ENCODE measurements at places on chromosomes 4 and X.

DNA sequence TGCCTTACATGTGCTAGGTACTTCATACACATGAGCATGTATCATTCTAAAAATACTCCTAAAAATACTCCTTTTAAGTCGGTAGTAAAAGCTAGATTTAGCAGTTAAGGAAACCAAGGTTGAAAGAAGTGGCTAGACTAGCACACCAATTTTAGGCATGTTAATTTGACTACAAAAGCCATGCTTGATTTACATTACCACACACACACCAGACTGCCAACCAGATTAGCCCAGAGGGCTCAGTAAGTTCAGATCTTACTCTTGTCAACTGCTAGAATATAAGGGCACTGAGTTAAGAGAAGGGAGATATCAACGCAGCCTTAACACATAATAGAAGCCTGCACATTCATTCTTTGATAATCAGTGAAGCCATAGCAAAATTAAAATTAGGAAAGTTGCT lies 117.9 kb downstream of the MID1IP1 start:
- no peak for DNase-seq

DNA sequence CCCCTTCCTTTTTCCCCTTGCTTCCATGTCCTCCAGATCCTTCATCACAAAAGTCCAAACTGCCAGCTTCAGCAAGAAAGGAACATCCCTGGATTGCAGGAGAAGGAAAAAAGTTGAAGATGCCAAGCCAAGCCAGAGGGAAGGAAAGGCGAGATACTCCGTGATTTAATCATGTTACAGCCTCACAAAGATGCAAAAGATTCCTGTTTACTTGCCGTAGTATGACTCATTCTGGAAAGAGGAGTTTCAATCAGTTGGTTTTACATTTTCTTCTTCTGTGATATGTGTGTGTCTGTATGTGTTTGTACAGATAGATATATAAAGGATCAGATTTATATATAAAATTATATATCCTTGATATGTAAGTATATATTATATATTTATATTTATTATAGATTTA lies 69.3 kb downstream of the BTC start:
- no peak for DNase-seq

GRCh38 chr4:98921292-98921691 lies 7.6 kb downstream of the EIF4E start:
- no peak for DNase-seq

DNA sequence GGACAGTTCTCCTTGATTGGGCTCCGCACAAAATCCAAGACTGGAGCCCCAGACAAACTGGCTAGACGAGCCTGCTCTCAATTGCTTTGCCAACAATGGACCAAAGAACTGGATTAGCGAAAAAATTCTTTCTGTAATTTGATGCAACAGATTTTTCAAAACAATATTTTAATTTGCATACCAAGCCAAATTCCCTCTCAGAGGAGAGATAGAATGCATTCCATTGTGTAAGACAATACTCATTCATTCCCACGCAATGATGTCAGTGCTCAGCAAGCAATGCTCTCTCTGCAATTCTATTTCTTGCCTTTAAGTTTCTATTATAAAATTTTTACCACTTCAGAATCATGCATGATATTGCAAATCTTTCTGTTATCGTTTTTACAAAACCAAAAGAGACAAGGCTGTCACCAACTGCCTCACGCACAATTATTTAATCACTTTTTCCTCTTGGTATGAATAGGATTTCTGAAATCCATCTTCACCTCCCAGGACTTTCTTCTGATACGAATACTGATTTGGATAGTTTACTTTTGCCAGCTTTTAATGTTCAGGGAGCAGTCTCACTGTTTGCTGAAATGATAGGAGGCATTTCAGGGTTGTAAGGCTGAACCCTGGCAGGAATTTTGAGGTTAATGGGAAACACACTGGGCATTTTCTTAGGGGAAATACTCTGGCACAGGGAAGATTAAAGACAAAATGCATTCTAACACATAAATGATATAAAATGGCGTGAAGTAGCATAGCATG lies 46.1 kb upstream of the HCCS start:
- no peak for DNase-seq

GRCh38 chr4:137599734-137600133 lies 67.4 kb upstream of the PCDH18 start:
- no peak for DNase-seq

DNA sequence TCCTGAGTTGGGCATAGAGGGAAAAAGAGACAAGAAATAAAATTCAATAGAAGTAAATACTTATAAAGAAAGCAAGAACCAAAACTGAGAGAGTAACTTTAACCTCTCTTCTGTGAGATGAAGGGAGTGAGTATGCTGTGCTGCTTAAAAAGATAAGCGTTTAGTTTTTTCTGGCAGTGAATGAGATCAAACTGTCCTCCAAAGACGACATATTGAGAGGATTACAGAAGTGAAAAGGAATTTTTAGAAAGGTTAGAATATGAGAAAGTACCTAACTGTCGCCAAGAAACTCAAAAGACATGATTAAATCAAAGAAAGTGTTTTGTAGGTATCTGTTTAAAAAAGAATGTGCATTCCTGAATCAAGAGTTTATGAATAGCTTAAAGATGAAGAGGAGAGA lies 16.0 kb downstream of the GAB1 start:
- no peak for DNase-seq

GRCh38 chrX:131942034-131942433 lies 81.1 kb upstream of the STK26 start:
- no peak for DNase-seq

GRCh38 chr4:24137671-24138601 lies 248.1 kb upstream of the PPARGC1A start:
- no peak for DNase-seq

GRCh38 chr4:99043346-99043745 lies 45.2 kb downstream of the ADH5 start:
- DNase-seq: no peak

- DNase-seq: no peak
These were observed 8.5 kb downstream of the NUDT11 start for GRCh38 chrX:51487960-51488267.

DNA sequence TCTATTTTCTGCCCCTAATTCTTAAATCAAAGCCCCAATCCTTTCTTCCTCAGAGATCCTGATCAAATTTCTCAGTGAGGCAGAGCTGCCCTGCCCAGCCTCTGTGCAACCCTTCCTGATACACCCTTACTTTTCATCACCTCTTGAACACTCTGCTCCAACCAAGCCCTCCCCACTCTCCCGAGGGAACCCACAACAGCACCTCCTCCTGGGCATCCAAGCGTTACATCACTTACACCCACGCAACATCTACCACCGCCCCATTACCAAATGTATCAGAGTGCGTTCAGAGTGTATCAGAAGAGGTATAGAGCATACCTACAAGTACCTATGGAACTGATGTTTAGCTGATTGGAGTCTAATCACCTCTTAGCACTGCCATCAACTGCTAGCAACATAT lies 186.5 kb downstream of the RAP1GDS1 start:
- DNase-seq: no peak

DNA sequence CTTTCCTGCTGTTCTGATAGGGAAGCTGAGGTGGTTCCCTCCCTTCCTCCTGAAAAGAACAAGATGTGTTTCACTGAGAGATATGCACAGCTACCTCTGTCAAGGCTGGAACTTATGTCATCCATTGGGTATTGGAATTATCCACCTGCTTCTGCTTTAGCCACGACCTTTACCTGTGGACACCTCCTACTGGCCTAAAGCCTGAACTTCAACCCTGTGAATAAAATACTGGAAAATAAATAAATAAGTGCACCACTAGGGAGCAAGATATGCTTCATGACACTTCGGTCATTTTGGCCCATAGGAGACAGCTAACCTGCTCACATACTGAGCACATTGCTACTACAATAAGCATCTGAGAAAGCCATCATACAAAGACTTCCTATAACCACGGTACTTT lies 419.9 kb upstream of the NWD2 start:
- DNase-seq: no peak

DNA sequence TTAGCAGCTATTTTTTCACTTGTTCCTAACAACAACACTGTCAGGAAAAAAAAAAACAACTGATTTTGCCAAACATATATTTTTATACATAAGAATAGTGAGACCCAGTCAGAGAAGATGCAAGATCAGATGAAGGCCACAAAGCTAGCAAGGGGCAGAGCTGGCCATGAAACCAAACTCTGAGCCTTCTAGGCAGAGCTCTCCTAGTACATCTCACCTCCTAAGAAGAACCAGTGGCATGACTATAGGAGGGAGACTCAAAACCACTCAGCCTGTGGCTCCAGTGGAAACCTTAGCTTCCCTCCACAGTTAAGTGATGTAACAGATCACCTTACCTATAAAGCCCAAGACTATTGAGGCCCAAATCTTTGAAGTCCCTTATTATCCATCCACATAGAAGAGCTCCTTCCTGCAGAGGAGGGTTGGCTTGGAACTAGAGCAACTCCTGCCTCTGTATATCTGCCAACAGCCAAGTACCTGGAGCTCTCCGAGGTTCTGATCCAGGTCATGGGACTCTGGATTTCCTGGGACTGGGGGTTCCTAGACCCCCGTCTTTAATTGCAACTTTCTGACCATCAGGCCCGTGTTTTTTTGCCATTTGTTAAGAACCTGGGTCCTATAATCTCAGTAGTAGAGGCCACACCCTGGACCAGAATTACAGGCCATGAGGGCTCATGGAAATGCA lies 136.5 kb downstream of the SH3KBP1 start:
- no peak for DNase-seq

GRCh38 chrX:100625985-100626491 lies 10.6 kb downstream of the TSPAN6 start:
- no peak for DNase-seq

DNA sequence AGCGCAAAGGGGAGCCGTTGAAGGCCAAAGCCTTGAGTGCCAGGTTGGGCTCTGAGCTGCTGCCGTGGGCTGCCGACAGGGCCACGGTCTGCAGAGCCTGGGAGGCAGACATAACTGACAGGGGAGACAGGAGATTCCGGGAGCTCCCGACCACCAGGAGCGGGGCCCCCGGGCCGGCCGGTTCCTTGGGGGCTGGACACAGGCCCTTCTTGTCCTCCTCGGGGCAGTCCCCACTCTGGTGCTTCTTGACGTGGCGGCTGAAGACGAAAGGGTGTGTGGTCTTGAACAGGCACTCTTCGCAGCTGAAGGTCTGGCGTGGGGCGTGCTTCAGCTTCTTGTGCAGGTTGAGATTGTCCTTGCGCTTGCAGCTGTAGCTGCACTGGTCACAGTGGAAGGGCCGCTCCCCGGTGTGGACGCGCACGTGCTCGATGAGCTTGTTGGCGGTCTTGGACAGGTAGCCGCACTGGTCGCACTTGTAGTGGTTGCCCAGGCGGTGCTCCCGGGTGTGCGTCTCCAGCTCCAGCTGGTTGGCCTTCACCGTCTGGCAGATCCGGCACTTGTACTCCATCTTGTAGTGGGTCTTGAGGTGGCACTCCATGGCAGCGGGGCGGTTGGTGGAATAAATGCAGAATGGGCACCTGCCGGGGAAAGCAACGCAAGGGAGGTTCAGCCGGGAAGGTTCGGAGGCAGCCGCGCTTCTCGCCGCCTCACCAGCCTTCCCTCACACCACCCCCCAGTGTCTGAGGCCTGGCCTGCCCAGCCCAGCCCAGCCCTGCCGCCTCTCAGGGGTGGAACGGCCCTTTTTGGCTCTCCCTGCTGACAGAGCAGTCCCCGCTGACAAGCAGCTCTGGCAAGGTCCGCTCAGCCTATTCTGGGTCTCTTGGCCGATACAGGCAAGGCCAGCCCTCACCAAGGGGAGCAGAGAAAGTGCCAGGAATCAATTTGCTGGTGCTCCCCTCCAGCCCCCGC lies 81.3 kb downstream of the C4orf51 start:
- DNase-seq: no peak

- no peak for DNase-seq
These were observed 2.3 kb downstream of the GPR173 start for GRCh38 chrX:53050841-53051240.
